ENCODE measurements at places on chromosomes 2 and 18. TPM values are rescaled to one million over a fixed set of nuclear protein-coding genes. Genes with fewer than 3 reads are reported as not detected.

DSG3 gene
- total RNA-seq = 765 TPM

ITGA4 gene
- total RNA-seq = under 0.01 TPM

OR6B3 gene
- total RNA-seq = not detected

SCN3A gene
- not detected for total RNA-seq

ATP9B gene
- total RNA-seq = 17.8 TPM

SLC4A3 gene
- 6.9 TPM for total RNA-seq

STAT4 gene
- 9.2 TPM for total RNA-seq

GPR45 gene
- total RNA-seq = not detected

EDAR gene
- 0.14 TPM for total RNA-seq

RTP5 gene
- not detected for total RNA-seq

PRSS56 gene
- total RNA-seq = not detected

C2orf15 gene
- 2.1 TPM for total RNA-seq

KLHL41 gene
- total RNA-seq = under 0.01 TPM

C2orf66 gene
- 0.93 TPM for total RNA-seq

C2orf80 gene
- not detected for total RNA-seq

RNF144A gene
- total RNA-seq = 1.1 TPM

CD226 gene
- total RNA-seq = 0.34 TPM

CYS1 gene
- 0.43 TPM for total RNA-seq

MC4R gene
- not detected for total RNA-seq

FAM110C gene
- 16.2 TPM for total RNA-seq

DSG1 gene
- total RNA-seq = 4.4 TPM

UGT1A4 gene
- total RNA-seq = 1.8 TPM

UGT1A1 gene
- total RNA-seq = under 0.01 TPM

CLEC4F gene
- total RNA-seq = not detected

LINC00305 gene
- total RNA-seq = not detected

MOCOS gene
- 63.1 TPM for total RNA-seq

ARHGEF4 gene
- 81.4 TPM for total RNA-seq

ANKRD30B gene
- not detected for total RNA-seq

CYP27C1 gene
- 0.36 TPM for total RNA-seq

MAB21L4 gene
- 5.9 TPM for total RNA-seq

CTLA4 gene
- total RNA-seq = not detected

IL1RL1 gene
- total RNA-seq = 53.3 TPM

HRH4 gene
- total RNA-seq = 0.21 TPM

COQ10B gene
- total RNA-seq = 35.1 TPM

LRATD1 gene
- 27.0 TPM for total RNA-seq

TUBA4B gene
- total RNA-seq = not detected

EFHD1 gene
- 0.07 TPM for total RNA-seq

TBC1D8 gene
- total RNA-seq = 32.7 TPM

CHRNG gene
- not detected for total RNA-seq

GKN2 gene
- total RNA-seq = not detected

ST6GAL2 gene
- under 0.01 TPM for total RNA-seq

STARD6 gene
- total RNA-seq = not detected

CFAP65 gene
- total RNA-seq = not detected

AKAIN1 gene
- not detected for total RNA-seq

CCBE1 gene
- total RNA-seq = 0.28 TPM

STAM2 gene
- 30.1 TPM for total RNA-seq

FSHR gene
- not detected for total RNA-seq

TRIM43 gene
- not detected for total RNA-seq

ASXL3 gene
- 0.14 TPM for total RNA-seq

TFPI gene
- total RNA-seq = 1.0 TPM

SOX11 gene
- under 0.01 TPM for total RNA-seq

KCMF1 gene
- total RNA-seq = 145 TPM

HTR2B gene
- not detected for total RNA-seq

EFR3B gene
- 0.07 TPM for total RNA-seq

CHRND gene
- not detected for total RNA-seq

OTX1 gene
- 2.7 TPM for total RNA-seq

SERPINB10 gene
- total RNA-seq = 0.43 TPM

ASB18 gene
- not detected for total RNA-seq

FTCDNL1 gene
- 2.3 TPM for total RNA-seq

Measured in nasal cavity respiratory epithelium epithelial cell of viscerocranial mucosa (primary cell).